Activated naive CD4-positive, alpha-beta T cell (primary cell): ENCODE measurements at places on chromosomes 5 and 9.

GRCh38 chr9:110089681-110090370 lies 118.1 kb downstream of the C9orf152 start:
- DNase-seq: no peak

- DNase-seq: no peak
Measured at GRCh38 chr5:285991-286557, 14.6 kb downstream of the PDCD6 start.

GRCh38 chr5:150295172-150295634 lies 5.6 kb upstream of the CAMK2A start:
- DNase-seq: no peak

DNA sequence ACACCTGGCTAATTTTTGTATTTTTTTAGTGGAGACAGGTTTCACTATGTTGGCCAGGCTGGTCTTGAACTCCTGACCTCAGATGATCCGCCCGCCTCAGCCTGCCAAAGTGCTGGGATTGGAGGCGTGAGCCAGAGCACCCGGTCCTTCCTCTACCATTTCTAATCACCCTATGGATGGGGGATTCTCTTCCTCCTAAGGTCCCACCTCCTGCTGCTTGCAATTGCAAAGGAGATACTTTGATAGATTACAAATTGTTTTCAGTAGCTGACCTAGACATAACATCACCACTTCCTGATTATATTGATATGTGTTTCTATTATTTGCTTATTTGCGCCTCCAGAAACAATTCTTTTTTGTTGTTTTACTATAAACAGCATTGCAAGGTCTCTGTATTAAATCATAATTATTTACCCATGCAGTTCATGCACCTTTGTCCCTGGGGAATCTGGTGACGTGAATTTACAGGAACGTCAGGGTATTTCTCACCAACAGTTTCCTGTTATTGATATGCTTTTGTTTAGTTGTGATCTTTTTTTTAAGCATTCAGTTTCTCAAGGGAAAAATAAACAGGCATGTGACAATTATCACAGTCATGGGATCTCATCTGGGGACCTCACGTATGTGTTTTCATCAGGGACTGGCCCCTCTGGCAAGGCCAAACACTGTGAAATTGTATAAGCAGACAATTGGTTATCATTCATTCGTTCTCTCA lies 43.2 kb downstream of the ESM1 start:
- DNase-seq: no peak

DNA sequence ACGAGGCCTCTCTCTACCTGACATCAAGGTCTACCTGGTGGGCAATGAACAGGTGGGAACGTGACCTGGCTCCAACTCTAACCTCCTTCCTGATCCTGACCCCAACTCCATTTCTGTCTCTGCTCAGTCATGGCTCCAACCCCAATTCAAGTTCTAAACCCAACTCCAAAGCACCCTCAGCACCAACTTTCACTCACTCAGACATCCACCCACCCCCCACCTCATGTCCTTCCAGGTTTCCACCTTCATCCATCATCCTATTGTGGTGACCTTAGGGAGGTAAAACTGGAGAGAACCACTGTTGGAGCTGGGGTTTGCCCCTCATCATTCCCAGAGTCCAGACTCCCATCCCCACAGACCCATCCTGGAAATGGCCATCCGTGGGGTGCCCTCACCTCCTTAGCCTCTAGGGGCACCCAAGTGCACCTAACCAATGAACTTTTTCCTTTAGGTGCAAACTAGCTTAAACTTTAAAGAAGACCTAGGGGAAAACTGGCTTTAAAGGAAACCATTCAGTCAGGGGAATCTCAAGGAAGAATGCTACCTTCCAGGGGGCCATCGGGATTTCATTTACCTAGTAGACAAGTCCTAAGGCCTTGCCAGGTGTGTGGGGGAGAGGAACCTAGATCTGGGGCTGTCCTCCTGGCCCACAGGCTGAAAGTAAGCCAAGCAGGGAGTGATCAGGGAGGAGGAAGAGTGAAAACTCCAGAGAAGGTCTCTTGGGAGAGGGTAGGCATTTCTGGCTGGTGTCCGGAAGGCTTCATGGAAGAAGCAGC lies 11.3 kb downstream of the RGS14 start:
- peak; percentile 9 for DNase-seq

GRCh38 chr5:52751137-52751536 lies 36.6 kb upstream of the ITGA1 start:
- no peak for DNase-seq

- no peak for DNase-seq
Measured at GRCh38 chr5:153206361-153206760, 284.1 kb upstream of the GRIA1 start.

- no peak for DNase-seq
Measured at GRCh38 chr5:501105-501830, 23.0 kb downstream of the SLC9A3 start.

- no peak for DNase-seq
Measured at GRCh38 chr9:131976157-131977108, 103.2 kb downstream of the MED27 start.
